Activated naive CD4-positive, alpha-beta T cell (primary cell): ENCODE measurements at places on chromosomes 5 and 9.

GRCh38 chr5:82551840-82552385 is 273.8 kb upstream of the RPS23 start:
- DNase-seq: no peak

- no peak for DNase-seq
These were observed 2.4 kb downstream of the TLR4 start for GRCh38 chr9:117706421-117707116.

DNA sequence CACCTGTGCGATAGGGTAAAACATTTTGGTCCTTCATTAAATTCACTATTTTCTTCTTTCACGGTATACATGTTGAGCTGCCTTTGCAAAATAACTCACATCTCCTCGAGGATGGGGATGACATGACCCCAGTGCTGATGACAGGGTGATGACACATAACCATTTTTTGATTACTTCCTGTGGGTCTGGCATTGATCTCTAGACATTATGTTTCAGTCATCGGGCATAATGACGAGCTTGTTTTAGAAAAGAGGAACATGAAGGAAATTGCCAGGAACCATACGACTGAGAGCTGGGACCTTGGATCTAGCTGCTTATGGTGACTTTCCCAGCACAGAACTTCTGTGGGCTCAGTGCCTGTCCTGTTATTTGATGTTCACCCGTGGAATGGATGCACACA is 25.2 kb downstream of the COL5A1 start:
- no peak for DNase-seq

- DNase-seq: no peak
These were observed 57.8 kb upstream of the SPINK5 start for GRCh38 chr5:148005788-148006520.

DNA sequence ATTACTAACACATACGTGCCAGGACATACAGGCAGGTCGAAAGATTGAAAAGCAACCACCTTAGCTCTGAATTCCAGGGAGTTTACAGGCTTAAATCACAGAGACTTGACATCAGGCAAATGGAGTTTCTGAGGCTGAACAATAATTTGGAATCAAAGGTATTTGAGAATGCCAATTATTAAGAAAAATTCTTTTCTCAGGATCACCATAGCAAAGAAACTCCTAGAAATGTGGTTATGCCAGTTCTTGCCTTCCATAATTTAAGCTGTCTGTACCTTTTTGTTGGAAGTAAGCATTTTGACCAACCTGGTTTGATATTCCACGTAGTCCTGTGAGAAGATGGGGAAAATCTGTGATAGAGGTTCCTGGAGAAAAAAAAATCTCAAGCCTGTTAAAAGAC is 312.4 kb upstream of the SMARCA2 start:
- no peak for DNase-seq

DNA sequence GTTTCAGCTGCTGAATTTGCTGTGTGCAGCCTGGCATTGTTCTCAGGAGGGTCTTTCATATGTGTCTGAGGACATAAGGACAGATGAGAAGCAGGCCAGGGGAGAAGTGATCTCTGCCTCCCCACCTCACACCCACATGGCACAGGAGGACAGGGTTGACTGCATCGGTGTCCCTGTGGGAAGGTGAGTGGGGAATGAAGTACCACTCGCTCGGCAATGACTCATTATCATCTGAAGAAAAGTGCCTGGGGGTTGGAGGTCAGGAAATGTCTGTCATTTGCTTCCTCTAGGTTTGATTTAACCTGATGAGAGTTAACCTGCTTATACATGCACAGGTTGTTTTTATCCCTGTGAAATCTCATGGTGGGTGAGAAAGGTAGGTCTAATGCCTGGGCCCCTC is 195.0 kb downstream of the GADD45G start:
- DNase-seq: no peak

DNA sequence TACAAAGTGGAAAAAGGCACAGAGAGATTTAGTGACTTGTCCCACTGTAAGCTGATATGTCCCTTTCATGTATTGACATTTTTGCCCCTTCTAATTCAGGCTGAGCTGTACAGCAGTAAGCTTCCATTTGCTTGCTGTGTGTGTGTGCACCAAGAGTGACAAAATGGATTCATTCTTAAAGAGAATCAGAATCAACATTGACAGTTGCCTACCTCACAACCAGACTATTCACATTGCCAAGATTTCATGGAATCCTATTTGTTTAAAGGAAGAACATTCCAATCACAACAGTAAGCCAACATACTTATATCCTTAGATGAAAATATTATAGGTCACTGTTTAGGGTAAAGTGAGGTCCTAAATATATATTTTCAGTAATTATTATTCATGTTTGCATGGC is 102.6 kb downstream of the TMEM232 start:
- no peak for DNase-seq

DNA sequence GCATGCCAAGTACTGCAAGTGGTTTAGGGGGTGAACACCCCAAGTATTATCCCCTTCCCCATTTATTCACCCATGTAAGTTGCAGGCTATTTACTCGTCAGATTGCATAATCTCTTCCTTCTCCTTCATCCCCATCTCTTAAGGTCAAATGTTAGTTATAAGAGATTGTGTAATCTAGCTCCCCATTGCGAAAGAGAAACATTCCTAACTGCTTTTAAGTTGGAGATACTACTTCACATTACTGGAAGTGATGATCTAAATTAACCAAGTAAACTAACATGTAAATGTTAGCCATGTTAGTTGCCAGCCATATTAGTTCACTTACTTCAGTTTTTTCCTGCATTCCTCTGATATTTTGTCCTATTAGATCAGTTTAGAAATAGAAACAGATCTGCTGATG is 262.3 kb downstream of the TAF11L14 start:
- DNase-seq: no peak

DNA sequence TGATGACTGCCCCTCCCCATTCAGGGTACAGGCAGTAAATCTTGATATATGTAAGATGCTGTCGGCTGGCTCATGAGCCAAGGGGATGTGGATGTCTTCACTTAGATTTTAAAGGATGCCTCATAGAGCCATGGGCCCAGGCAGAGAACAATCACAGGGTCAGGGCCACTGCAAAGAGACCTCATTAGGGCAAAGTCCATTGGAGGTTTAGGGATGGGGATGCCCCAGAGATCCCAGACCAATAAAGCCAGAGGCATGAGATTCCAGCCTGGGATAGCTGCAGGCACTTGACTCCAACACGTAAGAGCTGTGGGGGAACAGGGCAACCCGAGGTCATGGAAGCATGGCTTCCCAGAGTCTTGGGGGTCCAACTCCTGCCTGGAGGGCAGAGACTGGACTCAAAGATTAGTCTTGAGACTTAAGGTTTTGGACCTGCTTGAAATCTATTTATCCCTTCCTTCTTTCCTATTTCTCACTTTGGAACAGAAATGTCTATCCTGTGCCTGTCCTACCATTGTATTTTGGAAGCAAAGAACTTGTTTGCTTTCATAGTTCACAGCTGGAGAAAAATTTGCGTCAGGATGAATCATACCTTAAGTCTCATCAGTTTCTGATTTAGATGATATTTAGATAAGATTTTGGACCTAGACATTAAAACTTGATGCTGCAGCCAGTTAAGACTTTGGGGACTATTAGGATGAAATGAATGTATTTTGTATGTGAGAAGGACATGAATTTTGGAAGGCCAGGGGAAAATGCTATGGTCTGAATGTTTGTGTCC is 101.3 kb upstream of the ADRA1B start:
- no peak for DNase-seq

DNA sequence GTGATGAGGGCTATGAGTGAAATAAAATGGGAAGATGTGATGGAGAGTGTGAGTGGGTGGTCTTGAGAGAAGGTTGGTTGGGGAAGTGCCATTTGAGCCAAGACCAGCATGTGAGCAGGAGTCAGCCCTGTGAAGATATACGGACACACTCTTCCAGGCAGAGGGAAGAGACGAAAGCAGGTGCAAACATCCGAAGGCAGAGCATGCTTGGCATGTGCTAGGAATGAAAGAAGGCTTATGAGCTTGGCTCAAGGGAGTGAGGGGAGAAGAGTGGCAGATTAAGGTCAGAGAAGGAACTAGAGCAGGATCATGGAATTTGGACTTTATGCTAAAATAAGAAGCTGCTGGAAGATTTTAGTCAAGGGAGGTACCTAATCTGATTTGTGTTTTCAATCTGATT is 23.6 kb upstream of the CCDC112 start:
- no peak for DNase-seq

DNA sequence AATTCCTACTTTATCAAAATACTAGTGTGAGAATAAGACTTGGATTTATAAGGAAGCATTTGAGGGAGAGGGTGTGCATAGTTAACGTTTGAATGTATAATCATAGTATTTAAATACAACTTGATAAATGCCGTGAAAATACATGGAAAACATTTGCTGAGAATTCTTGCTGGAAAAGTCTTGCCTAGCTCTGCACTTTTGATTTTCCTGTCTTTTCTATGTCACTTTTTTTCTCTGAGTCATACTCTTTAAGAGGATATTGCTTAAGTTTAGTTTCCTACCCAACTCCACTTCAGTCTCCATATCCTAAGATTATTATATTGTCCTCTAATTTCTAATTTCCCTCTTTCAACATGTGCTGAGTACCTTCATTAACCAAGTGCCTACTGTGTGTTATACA is 616.6 kb upstream of the SEMA6A start:
- no peak for DNase-seq

GRCh38 chr5:139845846-139846681 is 50.5 kb downstream of the PSD2 start:
- no peak for DNase-seq

GRCh38 chr9:7546261-7546660 is 253.3 kb downstream of the DMAC1 start:
- no peak for DNase-seq

DNA sequence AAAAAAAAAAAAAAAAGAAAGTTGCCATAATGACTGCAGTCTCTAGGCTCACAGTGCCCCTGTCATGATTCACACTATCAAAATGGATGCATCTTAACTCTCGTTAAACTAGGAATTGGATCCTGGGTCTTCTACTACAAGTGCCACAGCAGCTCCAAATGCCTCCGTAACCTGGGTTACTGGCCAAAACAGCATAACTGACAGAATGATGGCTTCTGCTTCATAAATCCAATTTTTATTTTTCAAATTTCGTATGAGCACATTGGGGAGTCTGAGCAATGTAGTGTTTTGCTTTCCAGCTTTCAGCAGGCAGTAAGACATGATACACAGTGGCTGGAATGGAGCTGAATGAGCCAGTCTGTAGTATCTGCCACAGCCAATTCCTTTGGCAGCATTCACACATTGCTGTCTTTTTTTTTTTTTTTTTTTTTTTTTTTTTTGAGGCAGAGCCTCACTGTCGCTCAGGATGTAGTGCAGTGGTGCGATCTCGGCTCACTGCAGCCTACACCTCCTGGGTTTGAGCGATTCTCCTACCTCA is 36.0 kb upstream of the NPM1 start:
- no peak for DNase-seq

DNA sequence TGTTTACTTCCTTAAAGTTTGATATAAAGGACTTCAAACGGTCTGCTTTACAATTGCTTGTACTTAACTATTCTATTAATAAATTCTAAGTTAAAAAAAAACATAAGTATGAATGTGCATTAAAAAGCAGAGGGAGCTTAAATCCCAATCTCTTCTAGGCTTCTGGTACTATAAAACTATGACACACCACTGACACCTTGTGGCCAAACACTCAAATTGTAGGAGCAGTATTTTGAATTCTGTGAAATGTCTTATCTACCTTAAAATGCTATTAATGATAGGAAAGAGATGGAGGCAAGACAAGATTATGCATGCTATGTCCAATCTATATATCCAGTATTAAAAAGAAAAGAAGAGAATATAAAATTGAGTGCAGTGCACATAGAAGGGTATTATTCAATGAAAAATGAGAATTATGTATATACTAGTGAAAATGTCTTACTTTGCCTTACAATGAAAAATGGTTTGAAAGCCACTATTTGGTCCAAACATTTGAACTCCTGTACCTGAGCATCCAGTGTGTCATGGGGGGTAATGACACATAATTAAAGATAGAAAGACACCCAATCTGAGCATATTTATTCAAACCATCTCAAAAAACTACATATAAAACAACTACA is 87.6 kb downstream of the ERP44 start:
- no peak for DNase-seq

DNA sequence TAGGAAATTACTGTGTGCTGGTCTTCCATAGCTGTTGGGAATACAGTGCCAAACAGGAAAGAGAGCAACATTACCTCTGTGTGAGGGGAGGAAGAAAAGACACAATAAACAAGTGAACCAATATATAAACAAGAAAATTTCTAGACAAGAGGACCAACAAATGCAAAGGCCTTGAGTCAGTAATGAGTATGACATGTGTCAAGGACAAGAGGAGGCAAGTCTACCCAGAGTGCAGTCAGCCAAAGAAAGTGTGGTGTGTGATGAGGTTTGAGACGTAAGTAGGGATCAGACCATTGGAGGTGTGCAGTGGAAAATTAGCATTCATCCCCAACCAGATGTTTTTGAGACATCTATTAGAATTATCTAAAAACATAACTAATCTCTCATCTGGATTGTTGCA is 69.5 kb upstream of the CDH6 start:
- no peak for DNase-seq

GRCh38 chr5:72325566-72326305 is 5.6 kb downstream of the PTCD2 start:
- DNase-seq: no peak

- no peak for DNase-seq
These were observed 50.4 kb downstream of the G3BP1 start for GRCh38 chr5:151822141-151822540.

- DNase-seq: no peak
These were observed 301.5 kb upstream of the CCNG1 start for GRCh38 chr5:163135849-163136248.

DNA sequence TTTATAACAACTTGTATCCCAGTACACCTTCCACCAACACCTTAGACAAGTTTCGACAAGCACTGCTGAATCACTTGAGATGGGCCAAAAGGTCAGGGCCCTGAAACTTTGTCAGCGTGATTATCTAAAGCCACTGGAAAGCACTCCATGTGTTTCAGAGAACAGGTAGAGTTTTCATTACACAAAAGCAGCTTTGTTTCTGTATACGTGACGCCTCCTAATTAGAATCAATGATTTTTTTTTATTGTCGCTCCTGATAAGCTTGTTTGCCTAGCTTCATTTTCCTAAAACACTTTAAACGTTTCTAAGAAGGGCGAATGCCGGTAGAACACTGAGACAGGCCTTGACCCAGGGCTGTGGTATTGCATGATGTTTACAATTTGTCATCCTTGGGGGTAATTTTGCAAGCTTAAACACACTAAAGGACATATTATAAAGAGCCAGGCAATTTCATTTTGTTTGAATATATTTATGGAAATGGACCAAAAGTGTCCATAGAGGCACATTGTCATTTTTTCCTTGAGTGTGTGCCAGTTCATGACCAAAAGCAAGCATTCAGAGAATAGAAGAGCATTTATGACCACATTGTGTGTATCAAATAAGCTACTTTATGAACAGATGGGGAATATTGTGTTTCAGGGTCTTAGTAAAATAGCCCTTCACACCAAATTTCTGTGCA is 193.6 kb downstream of the GLIS3 start:
- DNase-seq: no peak
